ENCODE measurements at places on chromosomes 1 and 21.

GRCh38 chr1:202804126-202804525, 4.1 kb downstream of the KDM5B start:
- no peak for DNase-seq

DNA sequence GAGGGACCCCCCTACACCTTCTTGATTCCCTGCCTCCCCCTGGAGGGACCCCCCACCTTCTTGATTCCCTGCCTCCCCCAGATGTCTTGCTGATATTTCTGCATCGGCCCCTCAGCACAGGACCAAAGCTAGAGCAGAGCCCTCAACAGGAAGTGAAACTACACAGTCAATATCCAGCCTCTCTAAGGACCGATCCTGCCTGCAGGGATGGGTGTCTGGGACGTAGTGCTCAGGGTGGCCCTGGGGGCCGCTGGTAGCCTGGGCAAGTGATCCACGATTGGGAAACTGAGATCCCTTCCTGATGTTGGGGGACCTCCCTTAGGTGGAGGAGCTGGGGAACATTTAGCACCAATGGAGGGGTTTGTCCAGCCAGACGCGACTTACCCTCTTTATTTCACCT, 3.9 kb upstream of the LEFTY2 start:
- no peak for DNase-seq

- no peak for DNase-seq
These were observed 325.0 kb downstream of the ZNF326 start for GRCh38 chr1:90319918-90320317.

DNA sequence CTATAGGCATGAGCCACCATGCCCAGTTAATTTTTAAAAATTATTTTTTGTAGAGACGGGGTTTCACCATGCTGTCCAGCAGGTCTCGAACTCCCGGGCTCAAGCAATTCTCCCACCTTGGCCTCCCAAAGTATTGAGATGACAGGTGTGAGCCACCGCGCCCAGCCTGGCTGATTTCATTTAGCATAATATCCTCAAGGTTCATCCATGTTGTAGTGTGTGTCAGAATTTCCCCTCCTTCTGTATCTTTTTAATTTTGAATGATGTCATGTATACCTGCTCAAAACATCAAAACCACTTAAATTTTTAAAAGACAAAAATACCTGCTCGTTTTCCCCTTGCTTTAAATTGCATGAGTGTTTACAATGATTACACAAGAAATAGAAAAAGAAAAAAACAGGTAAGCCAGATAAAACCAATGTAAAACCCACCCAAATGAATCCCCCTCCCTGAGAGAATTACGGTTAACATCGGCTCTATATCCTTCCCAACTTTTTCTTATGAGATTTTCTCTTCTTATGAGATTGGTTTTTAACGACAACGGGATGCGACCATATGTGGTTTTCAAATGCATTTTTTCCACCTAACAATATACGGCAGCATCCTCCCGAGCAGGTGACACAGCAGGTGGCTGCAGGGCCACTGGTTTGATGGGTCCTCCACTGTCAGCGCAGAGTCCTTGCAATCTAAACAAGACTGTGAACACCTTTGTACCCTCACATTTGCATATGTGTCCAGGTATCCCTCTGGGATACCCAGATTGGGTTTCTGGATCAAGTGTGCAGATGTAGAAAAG, 22.1 kb downstream of the IFFO2 start:
- no peak for DNase-seq

- DNase-seq: no peak
These were observed 39.0 kb downstream of the VANGL1 start for GRCh38 chr1:115680730-115681111.

DNA sequence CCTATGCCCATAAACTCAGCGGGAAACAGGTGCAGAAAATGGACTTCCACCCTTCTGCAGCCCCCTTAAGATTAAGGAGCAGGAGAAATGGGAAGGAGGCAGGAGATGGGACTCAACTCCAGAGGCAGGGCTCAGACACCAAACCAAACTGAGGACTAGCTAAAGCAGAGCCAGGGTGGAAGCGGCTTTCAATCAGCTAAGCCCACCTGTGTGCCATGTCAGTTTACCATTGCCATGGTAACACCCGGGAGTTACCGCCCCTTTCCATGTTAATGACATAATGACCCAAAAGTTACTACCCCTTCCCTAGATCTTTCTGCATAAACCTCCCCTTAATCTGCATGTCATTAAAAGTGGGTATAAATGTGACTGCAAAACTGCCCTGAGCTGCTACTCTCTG, 653.5 kb downstream of the PTPRU start:
- DNase-seq: no peak

All from RWPE1 (cell line).